GM12891 (cell line): ENCODE measurements at places on chromosomes 16 and 17.
A peak's percentile ranks its signal among the peaks of the same experiment; 100 is the strongest.

DNA sequence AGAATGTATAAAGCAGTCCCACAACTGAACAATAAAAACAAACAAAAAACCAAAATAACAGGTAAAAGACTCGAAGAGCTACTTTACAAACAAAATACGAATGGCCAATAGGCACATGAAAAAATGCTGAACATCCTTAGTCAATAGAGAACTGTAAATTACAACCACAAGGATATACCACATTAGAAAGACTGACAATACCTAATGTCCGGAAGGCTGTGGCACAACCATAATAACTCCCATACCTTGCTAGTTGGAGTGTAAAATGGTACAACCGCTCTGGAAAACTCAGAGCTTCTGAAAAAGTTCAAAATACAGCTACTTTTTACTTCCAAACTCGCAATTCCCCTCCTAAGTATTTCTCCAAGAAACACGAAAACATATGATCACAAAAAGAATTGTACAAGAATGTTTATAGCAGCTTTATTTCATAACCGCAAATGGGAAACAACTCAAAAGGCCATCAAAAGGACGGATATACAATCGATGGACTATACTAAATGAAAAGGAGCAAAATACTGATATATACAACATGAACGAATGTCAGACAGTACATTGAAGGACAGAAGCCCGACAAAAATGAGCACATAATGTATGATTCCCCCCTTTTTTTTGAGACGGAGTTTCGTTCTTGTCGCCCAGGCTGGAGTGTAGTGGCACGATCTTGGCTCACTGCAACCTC, 2.3 kb downstream of the TP53 start:
- DNase-seq = no peak

- no peak for DNase-seq
These were observed 201.9 kb downstream of the SNX29 start for GRCh38 chr16:12178251-12178990.

DNA sequence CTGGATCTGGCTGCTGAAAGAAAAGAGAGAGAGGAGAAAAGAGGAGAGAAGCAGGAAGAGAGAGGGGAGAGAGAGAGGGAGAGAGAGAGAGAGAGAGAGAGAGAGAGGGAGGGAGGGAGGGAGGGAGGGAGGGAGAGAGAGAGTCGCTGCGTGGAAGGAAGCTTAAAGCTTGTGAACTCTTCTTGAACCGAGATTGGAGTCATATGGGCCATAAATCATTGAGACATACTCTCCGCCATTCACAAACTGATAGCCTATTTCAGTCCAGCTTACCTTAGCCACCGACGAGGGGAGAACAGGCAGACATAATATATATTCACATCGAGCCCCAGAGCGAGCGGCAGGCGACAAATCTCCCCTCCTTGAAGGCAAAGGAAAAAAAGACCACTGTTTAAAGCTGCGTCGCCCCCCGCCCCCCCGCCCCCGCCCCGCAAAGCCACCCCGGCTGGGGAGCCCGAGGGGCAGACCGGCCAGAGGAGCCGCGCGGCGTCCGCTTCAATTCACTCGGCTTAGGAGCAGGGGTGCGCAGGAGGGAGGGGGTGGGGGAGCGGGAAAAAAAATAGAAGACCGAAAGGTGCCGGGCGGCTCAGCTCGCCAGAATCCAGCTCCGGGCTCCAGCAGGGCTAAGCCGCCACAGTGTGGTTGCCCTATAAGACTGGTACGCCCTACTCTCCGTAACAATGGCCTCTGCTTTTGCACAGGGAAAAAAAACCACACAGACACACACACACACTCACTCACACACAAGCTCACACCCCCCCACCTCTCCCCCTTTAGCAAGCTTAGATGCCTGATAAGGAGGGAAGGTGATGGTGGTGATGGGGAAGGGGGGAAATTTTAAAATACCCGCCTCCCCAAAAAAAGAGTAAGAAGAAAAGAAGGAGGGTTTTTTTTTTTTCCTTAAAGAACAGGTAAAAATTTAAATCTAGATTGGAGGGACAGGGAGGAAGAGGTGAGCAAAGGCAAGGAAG, 10.6 kb upstream of the HOXB2 start:
- DNase-seq = no peak

DNA sequence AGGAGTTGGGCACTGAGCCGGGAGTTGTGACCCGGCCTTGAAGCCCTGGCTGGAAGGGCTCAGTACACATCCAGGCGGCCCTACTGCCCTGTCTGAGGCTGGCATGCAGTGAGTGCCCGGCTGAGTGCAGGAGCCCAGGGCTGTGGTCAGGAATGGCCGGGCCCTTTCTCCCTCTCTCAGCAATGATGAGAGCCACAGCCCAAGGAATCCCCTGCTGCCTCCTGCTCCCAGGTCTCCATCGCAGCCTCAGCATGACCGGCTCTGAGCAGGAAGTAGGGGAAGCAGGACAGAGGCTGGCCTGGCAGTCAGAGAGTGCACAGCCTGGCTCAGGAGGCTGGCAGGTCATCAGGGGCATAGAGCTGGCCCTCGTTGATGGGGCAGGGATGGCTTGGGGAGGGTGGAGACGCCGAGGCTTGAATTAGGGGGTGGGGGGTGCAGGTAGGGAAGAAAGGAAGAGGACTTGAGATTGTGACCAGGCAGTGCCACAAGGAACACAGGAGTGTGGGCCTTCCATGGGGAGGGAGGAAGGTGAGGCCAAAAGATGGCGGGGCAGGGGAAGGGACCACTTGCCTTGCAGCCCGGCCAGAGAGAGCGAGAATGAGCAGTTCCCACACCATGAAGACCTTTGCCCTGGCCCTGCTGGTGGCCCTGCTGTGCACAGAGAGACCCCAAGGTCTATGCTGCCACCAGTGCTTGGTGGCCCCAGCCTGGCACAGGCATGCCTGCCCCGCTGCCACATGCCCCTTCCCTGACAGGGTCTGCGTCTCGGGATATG, 32.1 kb upstream of the KRT17 start:
- DNase-seq = no peak

- DNase-seq = no peak
These were observed 5.9 kb downstream of the ADAD2 start for GRCh38 chr16:84196727-84197394.

DNA sequence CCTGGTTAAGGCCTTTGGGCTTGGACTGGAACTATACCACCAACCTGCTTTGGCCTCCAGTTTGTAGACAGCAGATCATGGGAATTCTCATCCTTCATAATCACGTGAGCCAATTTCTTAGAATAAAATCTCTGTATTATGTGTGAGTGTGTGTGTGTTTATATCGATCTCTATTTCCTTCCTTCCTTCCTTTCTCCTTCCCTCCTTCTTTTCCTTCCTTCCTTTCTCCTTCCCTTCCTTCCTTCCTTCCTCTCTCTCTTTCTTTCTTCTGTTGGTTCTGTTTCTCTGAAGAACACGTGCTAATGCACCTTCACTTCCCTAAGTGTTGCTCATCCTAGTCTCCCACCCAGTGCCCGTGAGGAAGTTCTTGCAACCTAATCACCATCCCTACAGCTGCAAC, 35.5 kb upstream of the PHB1 start:
- no peak for DNase-seq

GRCh38 chr16:4637501-4638166, 13.0 kb downstream of the MGRN1 start:
- DNase-seq = no peak

DNA sequence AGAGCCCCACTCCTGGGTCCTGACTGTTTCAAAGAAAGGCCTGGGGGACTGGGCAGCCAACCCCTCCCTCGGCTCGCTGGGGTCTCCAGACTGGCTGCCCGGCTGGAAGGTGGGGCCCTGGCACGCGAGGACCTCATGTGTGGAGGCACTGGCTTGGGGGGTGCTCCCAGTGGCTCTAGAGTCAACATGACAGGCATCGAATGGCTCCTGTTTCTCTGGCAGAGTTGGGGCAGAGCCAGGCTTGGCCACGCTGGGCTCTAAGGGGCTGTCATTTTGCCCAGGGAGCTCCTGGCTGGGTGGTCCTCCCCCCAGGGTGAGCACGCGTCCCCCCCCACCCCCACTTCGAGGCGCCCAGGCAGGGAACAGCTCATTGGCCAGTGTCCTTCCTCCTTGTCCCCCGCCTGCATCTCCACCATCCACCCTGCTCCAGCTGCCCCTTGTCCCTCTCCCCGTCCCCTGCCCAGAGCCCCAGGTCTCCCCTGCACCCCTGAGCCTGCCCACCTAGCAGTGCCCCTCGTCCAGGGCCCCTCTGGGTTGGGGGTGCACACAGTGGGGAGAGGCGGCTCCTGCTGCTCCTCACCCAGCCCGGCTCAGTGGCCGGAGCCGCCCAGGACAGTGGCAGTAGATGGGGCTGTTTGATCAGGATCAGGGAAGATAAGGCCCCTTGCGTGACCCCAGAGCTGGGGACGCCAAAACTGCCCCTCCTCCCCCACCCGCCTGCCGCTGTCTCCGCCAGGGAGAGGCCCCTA, 2.7 kb downstream of the GCGR start:
- no peak for DNase-seq

DNA sequence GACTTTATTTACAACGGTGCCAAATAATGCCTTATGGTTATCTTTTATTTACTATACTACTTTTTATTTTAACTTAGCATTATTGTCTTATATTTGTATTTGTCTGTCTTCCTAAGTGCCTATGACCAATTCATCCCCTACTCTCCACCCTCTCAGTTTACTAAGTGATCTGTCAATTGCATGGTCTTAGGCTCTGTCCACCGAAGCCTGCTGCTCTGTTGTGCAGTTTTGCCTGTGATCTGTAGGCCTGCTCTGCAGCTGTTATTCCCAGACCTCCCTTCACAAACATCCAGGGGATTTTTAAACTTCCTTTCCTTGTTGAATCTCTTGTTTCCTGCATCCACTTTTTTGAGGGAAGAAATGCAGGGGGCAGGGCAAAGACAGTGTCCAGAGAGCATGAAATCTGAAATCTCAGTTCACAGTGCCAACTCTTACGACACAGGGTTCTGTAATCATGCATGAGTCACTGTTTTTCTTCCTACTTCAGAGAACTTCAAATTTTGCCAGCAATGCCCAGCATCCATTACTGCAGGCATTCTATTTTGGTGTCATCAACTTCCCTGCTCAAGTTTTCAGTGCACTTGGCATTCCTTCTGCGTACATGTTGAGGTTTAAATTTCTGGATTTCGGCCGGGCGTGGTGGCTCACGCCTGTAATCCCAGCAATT, 11.4 kb downstream of the SLFN5 start:
- no peak for DNase-seq

DNA sequence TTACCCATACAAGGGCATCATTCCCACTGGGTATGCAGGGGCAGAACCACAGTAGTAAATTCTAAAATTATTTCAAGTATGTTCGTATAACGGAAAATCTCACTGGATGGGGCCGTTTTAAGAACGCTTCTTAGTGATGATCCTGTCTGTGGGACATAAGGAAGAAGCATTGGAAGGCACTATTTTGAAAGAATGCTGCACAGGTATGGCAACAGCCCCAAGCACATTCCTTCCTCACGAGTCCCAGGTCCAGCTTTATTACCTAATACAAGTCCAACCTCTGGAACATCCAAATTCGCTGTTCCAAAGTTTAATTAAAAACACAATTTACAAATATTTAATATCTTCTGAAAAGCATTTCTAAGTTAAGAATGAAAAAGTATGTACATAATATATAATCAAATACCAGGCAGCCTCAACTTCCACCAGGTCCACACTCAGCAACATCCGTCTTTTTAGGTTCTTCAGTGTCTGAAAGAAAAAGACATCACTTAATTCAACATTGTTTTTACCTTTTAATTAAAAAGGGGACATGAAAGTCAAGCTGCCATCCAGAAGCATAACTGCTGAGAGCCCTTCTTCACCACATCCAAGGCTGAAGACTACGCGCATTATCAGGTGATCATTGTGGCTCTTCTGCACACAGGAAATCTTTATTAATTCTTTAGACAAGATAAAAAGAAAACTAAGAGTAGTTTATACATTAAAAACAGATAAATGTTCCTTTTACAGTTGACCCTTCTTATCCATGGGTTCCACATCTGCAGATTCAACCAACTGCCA, 49.8 kb downstream of the BRD7 start:
- DNase-seq = no peak

DNA sequence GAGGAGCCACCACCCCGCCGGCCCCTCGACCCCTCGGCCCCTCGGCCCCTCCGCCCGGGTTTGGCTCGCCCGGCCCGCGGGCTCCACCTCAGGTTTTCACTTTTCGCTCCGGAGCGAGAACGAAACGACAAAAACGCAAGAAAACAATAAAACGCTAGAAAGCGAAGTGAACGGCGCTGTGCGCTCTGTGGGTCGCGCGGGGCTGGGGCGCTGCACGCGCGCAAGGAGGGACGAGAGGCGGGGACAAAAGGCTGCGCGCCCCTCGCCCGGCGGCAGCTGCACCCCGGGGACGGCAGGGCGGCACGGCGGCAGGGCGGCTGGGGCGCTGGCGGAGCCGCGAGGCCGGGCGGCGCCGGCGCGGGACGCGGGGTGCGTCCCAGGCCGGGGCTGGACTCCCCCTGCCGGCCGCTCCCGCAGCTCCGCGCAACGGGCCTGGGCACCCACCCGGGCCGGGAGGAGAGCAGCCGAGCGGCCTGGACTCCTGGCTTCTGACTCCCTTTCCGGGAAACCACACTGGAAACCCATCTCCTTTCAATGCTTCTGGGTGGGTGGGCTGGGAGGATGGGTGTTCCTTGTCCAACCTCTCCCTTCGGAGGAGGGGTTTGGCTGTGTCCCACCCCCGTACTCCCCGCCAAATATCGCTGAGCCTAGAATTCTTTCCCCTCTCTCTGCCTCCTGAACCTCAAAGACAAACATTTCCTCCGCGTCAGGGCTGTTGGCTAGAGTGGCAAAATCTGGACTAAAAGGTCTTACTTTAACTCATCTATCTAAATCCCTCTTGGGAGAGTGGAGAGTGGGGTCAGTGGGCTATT, 9.9 kb downstream of the TBX2 start:
- DNase-seq = peak; percentile 74

- no peak for DNase-seq
These were observed 597 bp downstream of the OVCA2 start for GRCh38 chr17:2042390-2042847.

DNA sequence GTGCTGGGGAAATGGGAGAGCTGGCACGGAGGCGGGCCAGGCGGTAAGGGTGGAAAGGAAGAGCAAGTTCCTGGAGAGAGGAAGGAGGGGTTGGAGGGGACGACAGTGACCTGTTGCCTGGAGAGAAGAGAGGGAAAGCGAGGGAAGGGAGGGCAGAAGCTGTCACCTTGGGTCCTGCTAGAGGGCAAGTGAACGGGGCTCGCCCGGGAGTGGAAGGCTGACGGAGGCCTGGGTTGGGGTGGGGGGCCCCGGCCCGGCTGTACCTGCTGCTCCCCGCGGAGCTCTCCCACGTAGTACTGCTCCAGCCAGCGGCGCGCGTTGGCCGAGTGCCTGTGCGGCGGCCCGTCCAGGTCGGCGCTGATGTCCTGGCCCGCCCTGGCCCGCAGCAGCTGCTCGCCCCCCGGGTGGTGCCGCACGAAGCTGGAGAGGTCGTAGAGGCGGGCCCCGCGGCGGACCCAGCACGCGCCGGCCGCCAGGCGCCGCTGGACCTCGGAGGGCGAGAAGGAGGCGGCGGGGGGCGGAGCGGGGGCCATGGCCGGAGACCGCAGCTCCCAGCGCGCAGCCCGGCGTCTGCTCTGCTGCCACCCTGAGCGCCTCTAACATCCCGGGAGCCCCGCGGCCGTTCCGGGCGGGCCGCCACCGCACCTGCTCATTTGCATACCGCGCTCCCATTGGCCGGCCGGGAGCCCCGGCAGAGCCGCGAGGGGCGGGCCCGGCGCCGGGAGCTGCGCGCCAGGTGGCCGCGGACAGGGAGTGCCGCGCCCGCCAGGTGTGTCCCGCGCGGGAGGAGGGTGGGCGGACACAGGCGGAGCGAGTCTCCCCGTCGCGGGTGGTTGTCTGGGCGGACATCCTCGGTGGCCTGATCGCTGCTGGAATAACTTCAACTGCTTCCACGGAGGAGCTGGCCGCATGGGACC, at the start of gene FA2H:
FA2H (minus strand) TSS at position 598 of the 917 bp plus-strand sequence; CDS start at position 533, 65 bp downstream.
- peak; percentile 92 for DNase-seq

GRCh38 chr17:61813211-61813610, 50.1 kb downstream of the BRIP1 start:
- no peak for DNase-seq

GRCh38 chr16:58348986-58349385, 43.3 kb upstream of the GINS3 start:
- DNase-seq = no peak
